Foreskin melanocyte (primary cell): ENCODE measurements at places on chromosomes 16 and 17.

- DNase-seq = no peak
Observed at GRCh38 chr16:84780544-84781376, 39.0 kb upstream of the CRISPLD2 start.

DNA sequence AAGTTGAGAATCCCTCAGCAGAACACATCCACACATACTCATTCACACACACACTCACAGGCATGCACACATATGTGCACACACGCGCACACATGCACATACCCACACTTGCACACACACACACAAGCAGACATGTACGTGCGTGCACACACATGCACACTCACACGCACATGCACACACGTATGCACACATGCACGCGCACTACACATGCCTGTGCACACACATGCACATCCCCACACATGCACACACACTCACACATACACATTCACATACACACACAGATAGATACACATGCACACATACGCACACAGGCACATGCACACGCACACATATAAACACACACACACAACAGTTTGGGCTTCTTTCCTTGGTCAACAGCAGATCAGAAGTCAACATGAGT lies 24.0 kb downstream of the GSG1L start:
- DNase-seq = no peak

GRCh38 chr17:44782326-44782850 lies 23.6 kb downstream of the ADAM11 start:
- DNase-seq = no peak

GRCh38 chr16:52441886-52442285 lies 105.1 kb downstream of the TOX3 start:
- no peak for DNase-seq

DNA sequence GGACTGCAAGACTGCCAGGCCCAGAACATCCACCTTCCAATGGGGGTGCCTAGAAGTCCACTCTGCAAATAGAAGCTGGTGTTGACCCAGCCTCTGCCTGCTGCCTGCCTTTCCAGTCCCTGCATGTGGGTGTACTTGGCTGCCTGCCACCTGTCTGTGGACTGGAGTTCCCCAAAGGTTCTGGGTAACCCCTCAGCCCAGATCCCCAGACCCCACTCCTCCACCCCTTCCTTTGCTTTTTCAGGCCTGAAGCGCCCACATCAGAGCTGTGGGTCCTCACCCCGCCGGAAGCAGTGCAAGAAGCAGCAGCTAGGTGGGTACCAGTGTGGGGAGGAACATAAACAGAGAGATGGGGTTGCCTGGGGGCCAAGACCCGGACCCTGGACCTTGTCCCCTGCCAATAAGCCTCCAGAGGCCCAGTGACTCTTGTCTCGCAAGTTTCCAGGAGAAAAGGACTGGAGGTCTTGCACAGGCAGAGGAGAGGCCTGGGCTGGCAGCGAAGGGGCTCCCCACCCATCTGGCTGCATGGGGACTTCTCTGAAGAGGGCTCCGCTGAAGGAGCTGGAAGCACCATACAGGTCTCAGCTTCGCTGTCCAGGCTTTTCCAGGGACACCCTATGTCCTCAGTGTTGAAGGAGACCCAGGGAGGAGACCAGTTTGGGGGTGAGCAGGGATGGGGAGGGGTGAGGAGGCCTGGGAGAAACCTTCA lies 34.3 kb downstream of the NLRC5 start:
- no peak for DNase-seq

DNA sequence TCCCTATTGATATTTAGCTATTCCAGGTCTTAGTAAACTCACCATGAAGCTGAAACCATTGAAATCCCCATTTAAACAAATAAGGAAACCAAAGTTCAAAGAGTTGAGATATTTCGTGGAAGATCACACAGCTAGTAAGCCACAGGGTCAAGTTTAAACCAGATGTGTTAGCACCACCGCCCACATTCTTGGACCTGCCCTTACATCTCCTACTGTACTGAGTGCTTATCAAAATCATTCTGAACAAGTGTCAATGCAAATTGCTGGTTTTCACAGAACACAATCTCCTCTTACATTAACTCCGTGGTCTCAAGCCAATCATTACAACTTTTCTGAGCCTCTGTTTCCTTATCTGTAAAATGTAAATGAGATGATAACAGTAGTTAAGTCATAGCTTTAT lies 676.2 kb downstream of the CDH11 start:
- no peak for DNase-seq

DNA sequence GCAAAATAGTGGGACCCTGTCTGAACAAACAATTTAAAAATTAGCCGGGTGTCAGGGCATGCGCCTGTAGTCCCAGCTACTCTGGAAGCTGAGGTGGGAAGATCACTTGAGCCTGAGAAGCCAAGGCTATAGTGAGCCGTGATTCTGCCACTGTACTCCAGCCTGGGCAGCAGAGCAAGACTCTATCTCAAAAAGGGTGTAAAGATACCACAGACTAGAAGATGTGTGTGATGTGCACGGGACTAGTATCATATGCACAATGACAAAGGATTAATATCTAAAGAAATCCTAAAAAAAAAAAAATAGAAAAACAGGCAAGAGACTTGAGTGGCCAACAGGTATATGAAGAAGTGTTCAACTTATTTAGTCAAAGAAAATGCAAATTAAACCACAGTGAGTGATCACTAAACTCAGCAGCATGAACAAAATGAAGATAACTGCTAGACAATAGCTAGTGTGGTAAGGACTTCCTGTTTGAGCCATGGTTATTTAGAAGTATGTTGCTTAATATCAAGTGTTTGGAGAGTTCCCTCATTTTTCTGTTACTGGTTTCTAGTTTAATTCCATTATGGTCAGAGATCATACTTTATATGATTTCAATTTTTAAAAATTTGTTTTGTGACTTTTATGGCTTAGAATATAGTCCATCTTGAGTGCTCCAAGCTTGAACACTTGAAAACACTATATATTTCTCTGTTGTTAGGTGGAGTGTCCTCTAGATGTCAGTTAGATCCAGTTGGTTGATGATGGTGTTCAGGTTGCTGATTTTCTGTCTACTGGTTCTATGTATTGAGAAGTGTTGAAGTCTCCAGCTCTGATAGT lies 14.7 kb upstream of the SLX4 start:
- no peak for DNase-seq

- DNase-seq = no peak
Observed at GRCh38 chr17:78147315-78147998, 1.3 kb downstream of the C17orf99 start.

GRCh38 chr16:71880176-71880575 lies 3.8 kb downstream of the ZNF821 start:
- DNase-seq = no peak

- no peak for DNase-seq
Observed at GRCh38 chr17:57092779-57093178, 7.7 kb downstream of the AKAP1 start.

- peak; percentile 45 for DNase-seq
Observed at GRCh38 chr17:4833941-4834680, 971 bp downstream of the MINK1 start.

GRCh38 chr16:21989133-21989532 lies 11.8 kb downstream of the PDZD9 start:
- DNase-seq = no peak

GRCh38 chr17:65975878-65976277 lies 216.1 kb downstream of the CEP112 start:
- no peak for DNase-seq

- no peak for DNase-seq
Observed at GRCh38 chr16:49836668-49837067, 19.2 kb downstream of the ZNF423 start.

DNA sequence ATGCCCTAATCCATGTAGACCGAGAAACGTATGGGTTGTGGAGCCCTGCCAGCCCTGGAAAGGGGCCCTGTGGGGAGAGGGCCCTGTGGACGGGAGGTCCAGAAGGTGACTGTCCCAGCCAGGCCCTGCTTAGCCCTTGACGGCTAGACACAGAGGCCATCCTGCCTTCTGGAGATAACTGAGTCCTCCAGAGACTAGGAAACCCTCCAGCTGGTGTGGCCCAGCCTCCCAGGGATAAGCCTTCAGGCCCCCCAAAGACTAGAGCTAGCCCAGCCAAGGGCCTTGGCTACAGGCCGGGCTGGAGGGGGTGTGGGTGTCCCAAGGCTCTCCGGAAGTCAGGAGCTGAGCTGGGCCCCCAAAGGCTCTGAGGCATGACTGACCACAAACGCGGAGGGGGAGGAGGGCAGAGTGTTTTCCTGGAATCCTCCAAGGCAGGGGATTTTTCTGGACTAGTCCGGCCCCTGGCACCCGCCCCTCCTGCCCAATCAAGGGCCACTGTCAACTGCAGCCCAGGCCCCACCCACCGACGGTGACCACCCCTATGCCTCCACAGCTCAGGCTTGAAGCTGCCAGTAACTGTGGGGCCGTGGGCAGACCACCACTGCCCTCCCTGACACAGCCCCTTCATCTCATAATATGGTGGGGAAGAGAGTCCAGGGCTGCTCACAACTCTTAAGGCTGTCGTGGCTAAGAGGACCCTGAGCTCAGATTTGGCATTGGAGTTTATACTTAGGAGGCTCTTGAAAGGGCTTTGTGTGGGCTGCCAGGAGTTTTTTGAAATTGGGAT lies 885 bp upstream of the VASN start:
- DNase-seq = peak; percentile 59

GRCh38 chr17:74296548-74296936 lies 22.5 kb downstream of the DNAI2 start:
- DNase-seq = peak; percentile 53

GRCh38 chr16:64654178-64654577 lies 467.7 kb downstream of the CDH11 start:
- no peak for DNase-seq

DNA sequence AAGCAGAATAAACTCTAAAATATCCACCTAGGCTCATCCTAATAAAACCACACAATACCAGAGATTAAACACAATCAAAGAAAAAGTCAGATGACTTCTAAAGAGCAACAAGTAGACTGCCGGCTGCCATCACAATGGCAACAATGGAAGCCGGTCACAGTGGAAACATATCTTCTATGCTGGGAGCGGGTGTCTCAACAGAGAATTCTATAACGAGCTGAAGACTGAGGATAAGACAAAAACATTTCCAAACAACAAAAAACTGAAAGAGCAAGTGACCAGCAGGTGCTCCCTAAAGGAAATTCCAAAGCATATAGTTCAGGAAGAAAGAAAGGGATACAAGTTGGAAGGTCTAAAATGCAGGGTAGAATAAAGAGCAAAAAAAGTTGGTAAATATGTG lies 8.9 kb downstream of the NSMCE1 start:
- DNase-seq = no peak

GRCh38 chr17:38322156-38322779 lies 21.5 kb downstream of the GPR179 start:
- no peak for DNase-seq

DNA sequence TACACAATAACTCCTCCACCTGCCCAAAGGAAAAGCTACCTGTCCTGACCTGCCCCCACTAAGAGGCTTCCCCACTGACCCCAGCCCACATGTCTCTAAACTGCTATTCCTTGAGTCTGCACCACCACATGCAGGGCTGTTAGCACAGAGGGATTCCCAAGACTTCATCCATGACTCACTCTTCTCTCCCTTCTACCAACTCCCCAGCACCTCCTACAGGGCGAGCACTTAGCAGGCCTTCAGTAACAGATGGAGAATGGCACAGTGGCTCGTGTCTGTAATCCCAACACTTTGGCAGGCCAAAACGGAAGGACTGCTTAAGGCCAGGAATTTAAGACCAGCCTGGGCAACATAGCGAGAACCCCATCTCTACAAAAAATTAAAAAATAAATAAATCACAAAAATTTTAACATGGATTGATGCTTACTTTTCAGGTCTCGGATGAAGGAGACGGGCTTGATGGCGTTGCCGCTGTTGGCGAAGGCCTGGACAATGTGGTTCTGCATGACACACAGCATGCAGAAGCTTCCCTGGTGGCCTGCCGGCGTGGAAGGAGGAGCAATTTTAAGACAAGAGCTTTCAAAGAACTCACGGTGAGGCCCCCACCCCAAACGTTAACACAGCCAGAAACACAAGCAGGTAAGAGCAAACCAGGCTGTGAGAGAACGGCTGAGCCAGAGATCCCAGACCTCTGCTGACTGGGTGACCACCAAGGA lies 12.0 kb downstream of the USP36 start:
- peak; percentile 17 for DNase-seq

DNA sequence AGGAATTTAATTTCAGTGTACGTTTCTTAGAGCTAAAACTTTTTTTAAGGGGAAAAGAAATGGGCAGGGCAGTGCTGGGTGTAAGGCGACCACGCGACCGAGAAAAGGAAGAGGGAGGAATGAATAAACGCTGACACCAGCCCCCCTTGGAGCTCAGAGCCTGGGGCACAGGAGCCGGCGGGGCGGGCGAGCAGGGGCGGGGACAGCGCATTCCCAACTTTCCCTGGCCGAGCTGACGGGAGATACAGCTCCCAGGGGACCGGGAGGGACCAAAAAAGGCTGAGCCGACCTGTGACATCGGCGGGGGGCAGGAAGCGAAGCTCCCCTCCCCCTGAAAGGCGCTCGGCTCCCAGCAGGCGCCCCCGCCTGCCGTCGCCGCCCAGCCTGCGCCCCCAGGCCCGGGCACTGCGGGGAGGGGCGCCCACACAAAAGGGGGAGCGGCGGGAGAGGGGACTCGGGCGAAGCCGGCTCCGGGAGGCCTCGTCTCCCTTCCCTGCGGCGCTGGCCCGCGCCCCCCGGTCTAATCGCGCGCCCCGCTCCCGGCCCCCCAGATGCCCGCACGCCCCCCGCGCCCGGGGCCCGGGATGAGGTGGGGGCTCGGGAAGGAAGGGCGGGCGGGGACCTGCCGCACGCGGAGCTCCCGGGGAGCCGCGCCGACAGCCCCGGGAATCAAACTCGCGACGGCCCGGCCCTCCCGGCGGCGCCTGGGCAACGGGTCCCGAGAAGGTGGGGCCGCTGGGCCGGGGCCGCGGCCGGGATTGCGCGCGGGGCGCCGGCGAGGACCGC lies 622 bp downstream of the CUEDC1 start:
- DNase-seq = peak; percentile 53

- no peak for DNase-seq
Observed at GRCh38 chr17:67514998-67515397, 137.9 kb downstream of the PITPNC1 start.

DNA sequence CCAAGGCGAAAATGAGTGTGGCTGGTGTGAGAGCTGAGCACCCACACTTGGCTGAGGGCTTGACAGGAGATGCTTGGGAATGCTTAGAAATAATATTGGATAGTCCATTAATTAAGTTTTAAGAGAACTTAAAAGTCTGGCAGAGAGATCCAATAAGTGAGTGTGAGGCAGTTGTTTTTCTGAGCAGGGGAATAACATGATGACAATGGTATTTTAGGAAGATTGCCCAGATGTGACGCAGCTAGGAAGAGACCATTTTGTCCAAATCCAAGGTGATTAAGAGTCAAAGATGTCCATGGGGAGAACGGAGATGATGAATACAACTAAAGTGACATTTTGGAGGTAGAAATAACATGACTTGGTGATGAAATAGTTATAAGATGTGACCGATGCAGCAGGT lies 102.8 kb upstream of the AXIN2 start:
- no peak for DNase-seq

- DNase-seq = peak; percentile 30
Observed at GRCh38 chr17:48153691-48154358, 46.3 kb downstream of the SNX11 start.

- DNase-seq = no peak
Observed at GRCh38 chr16:87176735-87177134, 140.5 kb downstream of the C16orf95 start.
